NAMALWA (cell line): ENCODE measurements at places on chromosomes 12 and 14.

DNA sequence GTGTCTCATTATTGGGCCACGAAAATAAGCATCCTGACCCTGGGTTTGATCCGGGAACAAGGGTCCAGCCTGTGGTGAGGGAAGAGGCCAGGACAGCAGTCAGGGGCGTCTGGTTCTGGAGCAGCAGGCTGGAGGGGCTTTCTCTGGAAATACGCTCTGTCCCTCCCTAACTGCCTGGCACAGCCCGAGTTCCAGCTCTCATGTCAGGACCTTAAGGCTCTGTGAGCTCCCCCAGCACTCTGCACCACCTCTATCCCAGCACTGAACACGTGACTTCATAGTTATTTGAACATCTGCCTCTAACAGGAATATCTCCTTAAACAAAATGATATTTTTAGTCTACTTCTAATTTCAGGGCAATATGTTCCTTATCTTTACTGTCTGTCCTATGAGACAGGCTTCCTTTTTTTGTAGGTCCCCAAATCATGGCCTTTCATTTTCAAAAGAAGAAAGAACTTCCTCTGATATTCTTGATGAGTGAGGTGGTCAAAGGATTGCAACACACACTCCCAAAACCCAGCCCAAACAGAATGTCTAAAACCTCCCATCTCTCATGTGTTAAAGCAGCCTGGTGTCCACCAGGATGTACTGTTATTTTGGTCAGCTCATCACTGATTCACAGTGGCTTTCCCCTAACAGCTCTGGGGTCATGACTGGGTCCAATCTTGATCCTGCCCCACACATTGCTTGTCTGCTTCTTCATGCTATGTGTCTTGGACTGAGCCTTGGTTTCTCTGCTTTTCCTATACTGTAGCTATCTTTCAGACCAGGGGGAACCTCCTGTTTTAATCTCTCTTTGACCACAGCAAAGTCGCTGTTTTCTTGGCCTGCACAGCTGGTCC is 9.7 kb downstream of the AQP6 start:
- DNase-seq: no peak

- DNase-seq: no peak
These were observed 187.4 kb upstream of the NTF3 start for GRCh38 chr12:5244513-5244972.

DNA sequence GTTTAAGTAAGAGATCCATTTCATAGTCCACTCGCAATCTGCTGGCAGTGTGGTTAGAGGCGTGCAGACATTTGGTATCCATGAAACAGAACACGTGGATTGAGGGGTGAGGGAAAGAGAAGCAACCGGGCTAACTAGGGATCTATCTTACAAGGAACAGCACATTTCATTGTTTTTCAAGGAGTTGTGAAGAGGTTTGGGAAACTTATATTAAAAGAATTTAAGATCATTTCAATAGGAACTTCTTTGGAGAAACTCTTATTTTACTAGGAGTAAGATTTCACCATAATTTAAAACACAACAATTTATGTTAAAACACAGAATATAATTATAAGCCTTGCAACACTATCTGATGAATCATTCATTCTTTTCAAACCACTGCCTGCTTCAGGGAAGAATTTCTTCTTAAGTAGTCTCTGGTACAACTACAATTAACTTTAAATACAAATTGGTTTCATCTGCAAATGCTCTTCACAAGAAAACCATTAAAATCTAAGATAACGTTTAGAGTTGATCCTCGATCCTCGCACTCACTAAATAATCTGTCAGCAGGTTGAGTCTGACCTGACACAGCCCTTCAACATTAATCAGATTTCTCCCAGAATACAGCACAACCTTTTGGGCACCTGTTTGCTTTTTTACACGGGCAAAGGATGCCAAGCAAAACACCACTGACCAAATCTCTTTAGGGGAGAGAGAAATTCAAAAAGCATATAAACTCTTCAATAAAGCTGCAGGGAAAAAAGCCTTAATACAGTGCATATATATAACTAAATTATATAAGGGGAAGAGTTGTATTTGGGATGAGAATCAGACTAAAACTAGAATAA is 27.3 kb downstream of the PPTC7 start:
- DNase-seq: no peak

DNA sequence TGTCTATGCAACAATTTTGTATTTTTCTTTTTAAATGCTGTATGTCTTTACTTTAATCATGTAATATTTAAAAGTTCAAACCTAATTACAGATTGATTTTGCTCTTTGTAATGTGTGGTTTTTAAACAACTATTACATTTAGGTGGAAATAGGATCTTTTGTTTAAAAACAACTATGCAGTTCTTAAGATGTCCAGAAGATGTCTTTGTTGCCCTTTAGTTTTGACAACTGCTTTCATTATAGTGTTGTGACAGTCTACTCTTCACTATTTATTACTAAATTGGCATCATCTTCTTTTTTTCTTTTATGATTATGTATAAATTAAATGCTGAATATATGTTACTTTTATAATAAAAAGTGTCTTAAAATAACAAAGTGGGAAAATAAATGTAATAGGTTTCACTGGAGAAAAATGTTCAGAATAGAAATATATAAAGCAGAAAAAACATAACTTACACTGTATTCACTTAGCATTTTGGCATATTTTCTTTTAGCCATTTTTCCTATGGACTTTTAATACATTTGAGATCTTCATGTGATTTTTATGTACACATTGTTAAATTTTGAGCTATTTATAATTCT is 27.1 kb upstream of the PCNX4 start:
- DNase-seq: peak; percentile 31

- no peak for DNase-seq
These were observed 220.3 kb downstream of the KLHL28 start for GRCh38 chr14:44741431-44741830.

DNA sequence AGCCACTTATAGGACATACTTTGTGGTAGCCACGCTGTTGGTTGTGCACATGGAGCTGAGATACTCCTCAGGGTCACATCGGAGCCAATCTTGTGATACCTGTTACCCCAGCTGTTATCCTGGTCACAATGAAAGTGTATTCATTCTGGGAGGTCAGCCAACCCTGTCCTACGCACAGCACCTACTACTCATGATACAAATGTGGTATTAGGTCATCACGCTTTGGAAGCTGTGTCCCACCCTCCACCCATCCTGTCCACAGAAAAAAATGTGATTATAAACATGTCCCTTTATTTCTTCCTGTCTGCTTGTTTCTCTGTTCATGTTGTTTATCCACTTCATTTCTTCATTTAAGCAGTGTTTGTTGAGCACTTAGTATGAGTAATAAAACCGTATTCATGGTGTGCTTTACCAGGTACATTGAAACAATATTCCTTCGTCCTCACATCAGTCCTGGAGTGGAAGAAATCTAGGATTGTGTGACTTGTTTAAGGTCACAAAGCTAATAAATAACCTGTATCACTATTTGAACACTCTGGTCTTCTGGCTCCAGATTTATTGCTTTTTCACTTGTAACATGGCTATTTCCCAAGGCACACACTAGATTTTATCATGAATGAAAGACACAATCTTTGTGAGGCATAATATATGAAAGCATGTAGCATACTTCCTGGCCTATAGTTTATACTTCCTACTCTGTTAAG is 73.1 kb downstream of the DERA start:
- DNase-seq: no peak

DNA sequence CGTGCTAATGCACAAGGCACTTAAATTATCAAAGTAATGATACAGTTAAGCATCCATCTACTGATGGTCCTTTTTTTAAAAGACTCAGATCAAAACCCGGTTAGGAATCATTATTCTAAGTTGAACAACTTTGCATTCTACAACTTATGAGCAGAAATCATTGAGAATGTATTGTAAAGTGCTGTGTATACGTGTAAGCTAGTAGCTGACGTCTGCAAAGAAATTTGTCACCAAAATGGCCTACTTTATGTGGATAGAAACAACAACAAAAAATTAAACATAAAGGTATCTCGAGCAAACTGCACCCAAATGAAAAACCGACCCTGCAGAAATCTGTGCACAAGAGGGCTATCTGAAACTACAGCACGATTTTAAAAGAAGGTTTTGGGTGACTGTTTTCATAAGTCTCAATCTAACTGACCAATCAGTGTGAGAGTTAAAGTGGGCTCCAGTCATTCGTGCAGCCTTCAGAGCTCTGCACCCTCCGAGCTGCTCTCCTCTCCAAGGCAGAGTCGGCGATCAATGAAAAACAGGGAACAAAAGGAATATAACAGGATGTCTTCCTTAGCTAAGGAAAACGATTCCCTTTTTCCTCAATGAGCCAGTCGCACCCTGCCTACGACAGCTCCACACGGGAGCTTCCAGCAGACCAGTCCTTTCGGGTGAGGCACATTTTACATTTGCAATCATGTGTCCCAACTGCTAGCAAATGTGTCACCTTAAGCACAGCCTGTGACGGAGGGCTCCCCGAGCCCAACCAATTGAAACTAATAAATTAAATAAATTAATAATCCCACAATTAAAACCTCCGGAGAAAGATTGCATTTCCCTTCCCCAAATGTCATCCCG is 200.7 kb upstream of the FOXN3 start:
- DNase-seq: peak; percentile 25
